Stimulated activated CD4-positive, alpha-beta T cell treated with anti-CD3 and anti-CD28 coated beads, Interleukin-15, amount 100 ng/mL, for 48 hours (primary cell): ENCODE measurements at places on chromosomes 7 and 10.
A peak's percentile ranks its signal among the peaks of the same experiment; 100 is the strongest.

DNA sequence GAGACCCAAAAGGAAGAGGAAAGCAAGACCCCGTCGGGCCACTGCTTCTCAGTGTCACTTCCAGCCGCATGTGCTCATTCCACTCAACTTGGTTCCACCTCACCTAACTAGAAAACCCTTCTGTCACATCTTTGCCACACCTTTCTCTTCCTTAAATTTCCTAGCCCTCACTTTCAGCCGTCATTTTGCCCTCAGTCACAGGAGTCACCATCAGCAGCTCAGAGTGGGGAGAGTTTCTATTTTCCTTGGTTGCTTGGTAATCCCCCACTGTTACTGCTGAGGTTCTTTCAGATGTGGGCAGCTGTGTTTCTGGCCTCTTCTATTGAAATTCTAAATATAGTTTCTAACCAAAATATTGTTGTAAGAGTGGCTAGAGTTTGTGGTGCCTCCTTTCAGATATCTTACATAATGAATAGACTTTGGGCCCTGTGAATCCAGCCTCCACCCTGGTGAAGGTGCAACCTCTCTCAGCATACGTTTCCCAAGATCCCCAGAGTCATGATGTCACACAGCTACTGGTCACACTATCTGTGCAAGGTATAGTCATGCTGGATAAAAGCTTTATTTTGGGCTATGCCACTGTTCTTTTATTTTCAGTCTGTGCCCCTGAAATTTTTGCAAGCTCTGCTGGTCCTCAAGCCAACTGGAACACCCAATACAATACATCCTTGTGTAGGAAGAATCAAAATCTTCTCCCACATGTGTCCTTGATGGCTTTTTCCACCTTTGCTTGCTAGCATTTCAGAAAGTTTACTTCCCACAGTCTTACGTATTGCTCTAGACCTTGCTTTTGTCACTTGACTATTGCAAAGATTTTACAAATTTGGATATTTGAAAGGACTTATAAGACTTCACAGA, 9.2 kb downstream of the AGBL3 start:
- no peak for DNase-seq

GRCh38 chr7:46256870-46257661, 336.0 kb upstream of the IGFBP3 start:
- DNase-seq, result no peak

DNA sequence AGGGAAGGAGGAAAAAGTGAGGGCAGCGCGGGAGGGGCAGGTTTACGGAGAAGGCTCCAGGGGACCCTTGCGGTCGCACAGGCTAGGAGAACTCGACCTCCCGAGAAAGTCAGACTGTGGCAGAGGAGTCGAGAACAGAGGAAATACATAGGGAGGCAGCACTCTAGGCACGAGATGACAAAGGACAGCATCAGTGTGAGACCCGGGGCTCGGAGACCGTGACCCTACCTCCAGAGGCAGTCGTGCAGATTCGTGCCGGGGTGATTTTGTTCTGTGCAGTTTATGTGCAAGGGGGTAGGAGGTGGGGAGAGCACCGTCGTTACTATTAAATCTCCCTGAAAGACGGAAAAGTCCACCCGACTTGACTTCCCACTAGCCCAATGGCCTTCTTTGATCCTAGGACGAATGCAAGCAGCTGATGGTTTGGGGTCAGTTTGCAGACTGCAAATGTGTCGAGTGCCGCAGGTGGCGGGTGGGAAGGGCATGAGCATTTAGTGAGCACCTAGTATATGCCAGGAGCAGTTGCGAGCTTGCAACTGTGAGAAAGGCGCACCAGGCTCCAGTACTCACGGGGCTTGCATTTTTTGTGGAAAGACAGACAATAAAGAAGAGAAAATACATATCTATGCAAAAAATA, 674 bp upstream of the OSBPL3 start:
- peak; percentile 30 for DNase-seq

- DNase-seq, result no peak
Observed at GRCh38 chr7:143323653-143324052, 7.7 kb downstream of the CLCN1 start.

DNA sequence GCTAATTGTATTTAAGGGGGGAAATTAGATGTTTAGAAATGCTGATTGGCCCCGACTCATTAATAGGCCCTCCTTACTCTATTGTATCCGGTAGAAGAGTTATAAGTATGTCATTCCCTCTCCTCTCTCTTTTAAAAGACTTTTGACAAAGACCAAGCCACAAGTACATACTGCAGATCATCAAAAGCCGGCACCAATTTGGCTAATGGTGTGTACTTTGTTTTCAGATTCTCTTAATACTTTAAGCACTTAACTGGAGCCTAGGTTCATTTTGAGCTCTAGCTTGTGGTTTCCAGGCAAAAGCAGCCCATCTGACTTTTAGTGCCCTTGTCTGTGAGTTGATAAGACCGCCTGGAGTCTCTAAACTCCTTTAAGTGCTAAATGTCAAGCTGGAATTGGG, 210.0 kb upstream of the LYZL1 start:
- no peak for DNase-seq

- DNase-seq, result no peak
Observed at GRCh38 chr7:138665669-138666140, 35.5 kb downstream of the SVOPL start.

- no peak for DNase-seq
Observed at GRCh38 chr7:107938456-107939250, 47.7 kb downstream of the DLD start.

- no peak for DNase-seq
Observed at GRCh38 chr7:139730746-139731612, 46.8 kb downstream of the HIPK2 start.

DNA sequence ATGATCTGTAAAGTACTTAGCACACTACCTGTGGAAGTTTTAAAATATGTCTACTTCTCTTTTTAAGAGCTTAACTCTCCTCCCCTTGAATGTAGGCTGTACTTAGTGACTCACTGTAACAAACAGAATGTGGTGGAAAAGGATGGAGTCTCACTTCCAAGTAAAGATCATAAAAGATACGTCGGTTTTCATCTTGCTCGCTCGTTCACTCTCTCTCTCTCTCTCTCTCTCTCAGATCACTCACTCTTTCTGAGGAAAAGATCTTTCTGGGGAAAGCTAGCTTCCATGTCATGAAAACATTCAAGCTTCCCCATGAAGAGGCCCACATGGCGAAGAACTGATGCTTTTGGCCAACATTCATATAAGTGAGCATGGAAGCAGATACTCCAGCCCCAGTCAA, 5.5 kb downstream of the CHUK start:
- no peak for DNase-seq

DNA sequence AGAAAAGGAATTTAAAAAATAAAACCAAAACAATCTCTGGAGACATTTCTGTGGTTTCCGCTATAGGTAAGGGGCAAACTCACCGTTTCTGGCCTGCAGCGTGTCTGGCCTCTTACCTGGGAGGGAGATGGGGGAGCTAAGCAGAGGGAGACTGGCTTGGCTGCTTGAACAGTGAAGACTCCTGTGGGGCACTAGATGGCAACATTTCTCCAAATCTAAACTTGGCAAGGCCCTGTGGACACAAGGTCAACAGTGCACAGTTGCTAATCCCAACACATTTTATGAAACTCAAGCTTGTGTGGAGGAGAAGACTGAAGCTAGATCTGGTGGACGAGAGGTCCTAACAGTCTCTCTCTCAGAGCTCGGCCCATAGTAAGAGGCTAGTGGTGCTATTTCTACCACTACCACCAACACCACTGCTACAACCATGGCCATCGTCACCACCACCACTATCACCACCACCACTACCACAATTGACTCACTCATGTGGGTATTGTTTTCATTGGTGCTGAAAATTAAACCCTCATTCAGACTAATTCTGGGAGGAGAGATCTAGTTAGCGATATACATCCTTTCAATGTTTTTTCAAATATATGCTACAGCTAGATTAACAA, 28.4 kb upstream of the CDHR3 start:
- no peak for DNase-seq

- no peak for DNase-seq
Observed at GRCh38 chr10:110479710-110480109, 18.0 kb upstream of the DUSP5 start.

DNA sequence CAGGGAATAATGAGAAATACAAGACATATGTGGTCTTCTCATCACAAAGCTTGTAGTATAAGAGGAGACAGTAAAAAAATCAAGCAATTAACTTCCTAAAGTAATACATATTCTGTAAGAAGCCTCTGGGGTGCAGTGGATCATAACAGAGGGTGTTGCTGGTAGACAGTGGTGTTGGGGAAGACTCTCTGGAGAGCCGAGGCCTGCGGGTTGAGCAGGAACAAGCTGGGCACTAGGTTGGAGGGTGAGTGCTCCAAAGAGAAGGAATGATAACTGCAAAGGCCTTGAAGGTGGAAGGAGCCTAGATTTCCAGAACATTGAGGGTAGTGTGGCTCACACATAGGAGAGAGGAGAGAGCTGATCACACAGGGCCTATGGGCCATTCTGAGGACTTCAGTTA, 1.5 kb downstream of the GIMAP4 start:
- DNase-seq, result no peak

- DNase-seq, result no peak
Observed at GRCh38 chr7:84021292-84021908, 173.2 kb downstream of the SEMA3A start.

- no peak for DNase-seq
Observed at GRCh38 chr7:51009716-51010496, 227.2 kb upstream of the GRB10 start.

GRCh38 chr10:128070721-128071416, 55.4 kb downstream of the MKI67 start:
- DNase-seq, result no peak

DNA sequence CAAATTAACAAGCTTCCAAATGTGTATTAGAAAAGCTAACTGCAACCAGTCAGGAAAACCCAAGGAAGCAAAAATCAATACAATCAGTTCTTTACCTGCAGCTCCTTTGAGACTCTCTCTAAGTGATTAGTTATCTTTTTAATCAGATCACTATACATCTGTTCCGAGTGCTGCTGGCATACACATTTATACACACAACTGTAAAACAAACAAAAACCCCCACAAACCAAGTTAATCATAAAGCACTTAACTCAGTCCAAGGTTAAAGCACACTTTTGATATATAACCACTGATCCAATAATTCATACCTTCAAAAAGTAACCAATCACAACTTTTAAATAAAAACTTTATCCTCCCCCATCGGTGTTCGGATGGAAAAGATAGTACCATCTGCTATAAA, 25.6 kb downstream of the CACUL1 start:
- DNase-seq, result no peak

DNA sequence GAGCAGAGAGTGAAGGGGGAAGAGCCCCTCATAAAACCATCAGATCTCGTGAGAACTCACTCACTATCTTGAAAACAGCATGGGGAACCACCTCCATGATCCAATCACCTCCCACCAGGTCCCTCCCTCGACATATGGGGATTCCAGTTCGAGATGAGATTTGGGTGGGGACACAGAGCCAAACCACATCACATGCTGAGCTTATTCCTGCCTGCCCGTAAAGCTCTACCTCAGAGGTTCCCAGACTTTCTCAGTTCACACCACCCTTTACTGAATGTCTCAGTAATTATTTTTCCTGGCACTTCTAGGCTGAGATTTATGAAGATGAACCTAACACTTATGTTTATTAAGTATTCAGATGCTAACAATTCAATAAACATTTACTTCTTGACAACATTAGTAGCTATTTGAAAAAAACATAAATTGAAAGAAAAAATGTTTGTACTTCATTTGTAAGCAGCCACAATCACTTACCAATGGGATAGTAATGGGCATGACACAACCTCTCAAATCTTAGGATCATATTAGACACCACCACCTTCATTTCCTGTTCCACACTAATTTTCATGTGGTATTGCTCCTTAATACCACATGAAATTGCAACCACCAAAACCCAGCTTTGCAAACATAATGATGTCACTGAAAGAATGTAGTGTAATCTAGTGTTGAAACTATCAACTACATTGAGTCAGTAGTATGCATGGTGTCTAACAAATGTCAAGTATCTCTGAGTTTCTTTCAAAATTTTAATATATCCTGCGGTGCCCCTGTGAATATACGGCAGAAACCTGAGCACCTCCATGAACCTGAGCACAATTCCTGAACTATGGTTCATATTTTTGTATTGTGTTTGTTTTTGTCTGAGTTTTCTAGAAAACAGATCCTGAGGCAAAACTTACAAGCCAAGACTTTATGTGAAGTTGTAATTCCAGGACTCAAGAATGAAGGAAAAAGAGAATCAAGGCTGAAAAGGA, 4.5 kb upstream of the DGKI start:
- no peak for DNase-seq

- DNase-seq, result no peak
Observed at GRCh38 chr10:95355301-95355700, 64.5 kb upstream of the PDLIM1 start.

DNA sequence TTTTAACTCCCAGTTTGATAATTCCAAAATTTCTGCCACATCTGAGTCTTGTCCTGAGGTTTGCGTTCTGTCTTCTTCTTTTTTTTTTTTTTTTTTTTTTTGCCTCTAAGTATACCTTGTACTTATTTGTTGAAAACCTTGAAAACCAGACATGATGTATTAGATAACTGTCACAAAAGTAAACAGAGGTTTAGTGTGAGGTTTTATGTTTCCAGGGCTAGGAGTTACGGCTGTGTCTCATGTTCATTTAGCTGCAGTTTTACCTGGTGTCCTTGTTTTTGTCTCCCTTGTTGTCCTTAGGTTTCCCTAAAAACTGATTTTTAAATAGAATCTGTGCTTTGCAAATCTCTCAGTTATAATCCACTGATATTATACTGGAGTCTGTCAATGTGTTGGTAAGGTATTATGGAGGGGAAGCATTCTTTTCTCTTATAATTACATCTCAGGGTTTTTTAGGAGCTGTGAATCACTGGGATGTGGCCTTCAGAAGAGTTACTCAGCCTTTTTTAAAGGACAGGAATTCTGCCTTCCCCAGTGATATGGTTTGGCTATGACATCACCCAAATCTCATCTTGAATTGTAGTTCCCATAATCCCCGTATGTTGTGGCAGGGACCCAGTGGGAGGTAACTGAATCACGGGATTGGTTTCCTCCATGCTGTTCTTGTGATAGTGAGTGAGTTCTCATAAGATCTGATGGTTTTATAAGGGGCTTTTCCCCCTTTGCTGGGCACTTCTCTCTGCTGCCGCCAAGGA, 95.0 kb downstream of the CDCA7L start:
- no peak for DNase-seq

DNA sequence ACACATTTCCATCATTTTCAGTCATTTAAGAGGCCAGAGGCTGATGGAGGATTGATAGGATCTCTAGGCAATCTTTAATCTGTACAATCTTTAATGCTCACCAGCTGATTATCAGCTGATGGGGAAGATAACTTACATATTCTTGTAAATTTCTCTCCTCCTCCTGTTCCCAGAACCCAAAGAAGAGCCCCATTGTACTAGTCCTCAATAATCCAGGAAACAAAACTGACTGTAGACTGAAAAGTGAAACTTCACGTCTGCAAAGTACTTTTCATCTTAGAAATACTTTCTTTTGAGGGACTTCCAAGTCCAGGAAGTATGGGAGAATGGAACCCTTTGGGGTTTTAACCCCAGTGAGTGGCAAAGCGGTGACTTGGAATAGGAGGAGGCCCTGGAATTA, 283.3 kb downstream of the FRMD4A start:
- DNase-seq, result no peak

- no peak for DNase-seq
Observed at GRCh38 chr10:7202793-7203355, 208.0 kb downstream of the SFMBT2 start.
